ENCODE measurements at places on chromosomes 3 and 15. TPM values are rescaled to one million over a fixed set of nuclear protein-coding genes. Genes with fewer than 3 reads are reported as not detected.

Gene MYO5C
- 14.9 TPM for total RNA-seq

Gene TMCO5A
- not detected for total RNA-seq

Gene CLEC3B
- total RNA-seq, result not detected

Gene KBTBD13
- total RNA-seq, result not detected

- no peak for DNase-seq
Measured at GRCh38 chr3:170222647-170223541, 670 bp downstream of the PRKCI start.
